ENCODE measurements at places on chromosomes 2 and 18.
A peak's percentile ranks its signal among the peaks of the same experiment; 100 is the strongest.

GRCh38 chr2:110812726-110813645 lies 80.6 kb downstream of the ACOXL start:
- DNase-seq = no peak

DNA sequence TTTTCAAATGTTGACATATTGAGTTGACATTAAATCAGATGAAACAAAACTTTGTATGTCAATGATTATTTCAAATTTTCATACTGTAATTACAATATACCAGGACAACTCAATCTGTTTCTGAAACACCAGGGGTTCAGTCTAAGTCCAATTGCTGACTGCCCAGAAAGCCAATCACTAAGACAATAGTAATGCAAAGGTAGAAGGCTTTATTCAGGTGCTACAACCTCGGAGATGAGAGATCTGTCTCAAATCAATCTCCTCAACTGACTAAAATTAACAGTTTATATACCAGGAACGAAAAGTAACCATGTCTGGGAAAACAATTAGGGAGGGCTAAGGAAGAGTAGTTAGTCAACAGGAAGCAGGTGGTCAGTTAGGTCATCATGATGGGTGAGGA lies 1400.4 kb downstream of the SUCLG1 start:
- no peak for DNase-seq

DNA sequence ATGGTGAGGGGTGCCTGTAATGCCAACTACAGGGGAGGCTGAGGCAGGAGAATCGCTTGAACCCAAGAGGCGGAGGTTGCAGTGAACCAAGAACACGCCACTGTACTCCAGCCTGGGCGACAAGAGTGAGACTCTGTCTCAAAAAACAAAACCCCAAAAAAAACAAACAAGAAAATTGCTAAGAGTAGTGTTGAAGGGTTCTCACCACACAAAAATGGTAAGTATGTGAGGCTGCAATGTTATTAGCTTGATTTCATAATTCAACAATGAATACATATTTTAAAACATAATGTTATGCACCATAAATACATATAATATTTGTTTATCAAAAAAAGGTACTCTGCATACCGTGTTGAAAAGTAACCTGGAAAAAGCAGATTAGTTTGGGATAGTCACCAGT lies 45.8 kb downstream of the PSMG2 start:
- DNase-seq = no peak

DNA sequence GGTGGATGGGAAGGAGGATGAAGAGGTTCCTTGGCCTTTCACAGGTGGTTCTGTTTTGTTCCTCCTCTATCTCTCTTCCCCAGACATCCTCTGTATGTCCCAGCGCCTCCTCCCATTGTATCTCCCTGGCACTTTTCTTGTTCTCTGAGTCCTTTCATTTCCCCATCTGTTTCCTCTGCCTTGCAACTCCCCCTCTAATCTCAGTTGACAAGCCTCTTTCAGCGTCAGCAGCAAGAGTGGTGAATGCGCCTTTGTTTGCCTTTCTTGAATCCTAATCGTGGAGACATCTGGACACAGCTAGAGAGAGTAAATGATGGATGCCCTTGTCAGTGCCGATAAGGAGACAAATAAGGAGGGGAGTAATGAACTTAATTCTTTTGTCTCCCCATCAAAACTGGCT lies 167.0 kb downstream of the NDUFA10 start:
- no peak for DNase-seq

GRCh38 chr2:72134997-72135800 lies 12.5 kb downstream of the CYP26B1 start:
- DNase-seq = no peak

GRCh38 chr2:183242937-183243336 lies 118.7 kb downstream of the NUP35 start:
- DNase-seq = no peak

DNA sequence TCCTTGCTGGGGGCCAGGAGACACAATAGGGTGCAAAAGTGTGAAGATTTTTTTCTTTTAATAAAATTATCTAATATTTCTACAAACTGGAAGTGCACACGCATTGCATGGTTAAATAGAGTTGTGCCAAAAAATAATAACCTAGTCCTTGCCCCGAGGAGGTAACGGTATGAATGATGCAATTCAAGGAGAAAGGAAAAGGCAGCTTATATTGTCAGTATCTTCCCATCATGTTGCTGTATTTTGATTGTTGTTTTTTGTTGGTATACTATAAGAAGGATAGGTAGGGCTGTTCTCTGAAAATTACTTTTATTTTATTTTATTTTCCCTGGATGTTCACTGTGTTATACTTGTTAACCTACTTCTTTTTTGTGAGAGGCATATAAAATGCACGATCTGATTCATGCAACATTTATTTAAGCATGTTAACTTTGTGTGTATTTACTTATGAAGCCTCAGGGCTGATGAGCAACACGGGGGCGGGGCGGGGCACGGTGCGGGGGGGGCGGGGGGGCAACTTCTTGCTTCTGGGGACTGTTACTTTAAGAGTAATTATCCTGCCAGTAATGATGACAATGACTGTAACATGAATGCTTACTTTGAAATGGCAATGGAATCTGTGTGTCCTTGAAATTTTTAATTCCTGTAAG lies 118.6 kb downstream of the AQP4 start:
- DNase-seq = no peak

DNA sequence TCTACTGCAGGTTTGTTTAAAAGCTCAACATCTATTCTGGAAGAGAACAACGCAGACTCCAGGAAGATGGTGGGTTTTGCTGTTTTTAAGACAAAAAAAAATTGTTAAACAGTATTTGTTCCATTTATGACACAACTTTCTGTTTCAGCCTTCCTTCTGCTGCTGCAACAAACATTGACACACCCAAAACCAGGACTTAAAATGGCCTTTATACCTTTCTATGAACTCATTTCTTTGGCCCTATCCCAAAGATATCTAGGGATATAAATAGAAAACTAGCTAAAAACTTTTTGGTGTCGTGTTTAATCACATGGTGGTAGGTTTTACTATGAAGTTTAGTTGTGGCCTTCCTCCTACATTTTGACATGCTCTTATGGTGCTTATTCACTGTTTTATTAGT lies 964 bp upstream of the GALNT3 start:
- DNase-seq = no peak

DNA sequence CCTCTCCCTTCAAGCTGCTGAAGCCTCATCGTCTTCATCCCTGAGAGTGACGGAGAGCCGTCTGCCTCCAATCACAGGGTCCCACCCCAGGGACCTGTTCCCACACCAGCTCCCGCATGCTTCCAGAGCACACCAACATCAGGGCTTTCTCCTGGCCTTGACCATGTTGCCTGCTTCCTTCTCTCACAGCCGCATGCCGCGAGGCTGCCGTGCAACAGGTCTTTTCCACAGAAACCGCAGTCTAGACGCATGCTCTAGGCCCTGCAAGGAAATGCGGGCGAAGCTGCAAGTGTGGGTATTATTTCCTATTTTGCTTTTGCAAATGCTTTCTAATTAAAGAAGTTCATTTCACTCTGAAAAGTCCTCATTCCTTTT lies 277.8 kb downstream of the EIPR1 start:
- no peak for DNase-seq

GRCh38 chr2:64219149-64219548 lies 74.9 kb upstream of the PELI1 start:
- no peak for DNase-seq

DNA sequence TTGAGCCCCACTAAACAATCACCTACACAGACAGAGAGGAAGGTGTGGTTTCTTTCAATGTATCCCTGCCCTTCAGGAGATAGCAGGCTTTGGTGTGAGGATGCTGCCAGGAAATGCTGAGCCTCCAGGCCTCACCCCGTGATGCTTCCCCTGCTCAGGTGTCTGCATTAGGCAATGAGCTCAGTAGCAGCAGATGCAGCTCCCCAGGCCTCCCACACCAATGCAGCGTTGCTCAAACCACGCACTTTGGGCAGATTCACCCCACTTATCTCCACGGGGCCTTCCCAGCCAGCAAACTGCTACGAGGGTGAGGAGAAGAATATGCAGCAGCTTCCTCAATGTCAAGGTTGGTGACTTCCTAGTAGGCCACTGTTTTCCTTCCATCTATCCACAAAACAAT lies 229.3 kb upstream of the PXDN start:
- DNase-seq = no peak

GRCh38 chr2:118443596-118443995 lies 355.3 kb downstream of the INSIG2 start:
- DNase-seq = no peak

DNA sequence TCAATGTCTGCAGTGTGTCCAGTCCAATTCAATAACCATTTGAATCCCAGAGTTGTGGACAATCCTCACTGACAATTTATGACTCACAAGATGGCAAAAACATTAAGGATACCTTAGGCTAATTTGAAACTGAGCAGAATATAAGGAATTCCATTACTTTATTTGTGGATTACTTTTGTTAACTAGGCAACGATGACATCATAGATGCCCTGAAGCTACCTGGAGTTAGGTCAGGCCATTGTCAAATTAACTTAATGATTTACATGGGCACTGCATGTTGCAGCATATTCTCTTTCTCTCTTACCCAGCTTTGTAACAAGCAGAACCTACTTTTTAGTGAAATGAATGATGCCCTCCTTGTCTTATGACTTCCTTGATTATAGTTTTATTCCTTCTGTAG lies 100.0 kb upstream of the CDCA7 start:
- DNase-seq = no peak

- no peak for DNase-seq
Measured at GRCh38 chr2:73451263-73451972, 65.8 kb downstream of the ALMS1 start.

DNA sequence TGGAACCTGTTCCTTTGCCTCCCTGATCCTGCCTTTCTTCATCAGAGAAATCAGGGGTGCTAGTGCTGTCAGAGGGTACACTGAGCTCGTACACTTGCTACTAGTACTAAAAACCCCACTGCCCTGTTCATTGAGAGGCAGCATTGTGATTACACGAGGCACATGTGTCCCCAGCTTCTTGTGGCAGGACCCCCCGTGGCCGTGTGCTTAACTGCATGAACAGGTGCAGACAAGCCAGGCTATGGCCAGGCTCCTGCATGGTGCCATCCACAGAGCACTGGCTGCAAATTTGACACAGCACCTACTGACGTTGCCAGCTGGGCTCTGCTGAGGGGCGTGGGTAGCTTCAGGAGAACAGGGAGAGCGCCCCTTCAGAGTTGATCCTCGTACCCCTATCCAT lies 248.4 kb downstream of the GLI2 start:
- DNase-seq = no peak

DNA sequence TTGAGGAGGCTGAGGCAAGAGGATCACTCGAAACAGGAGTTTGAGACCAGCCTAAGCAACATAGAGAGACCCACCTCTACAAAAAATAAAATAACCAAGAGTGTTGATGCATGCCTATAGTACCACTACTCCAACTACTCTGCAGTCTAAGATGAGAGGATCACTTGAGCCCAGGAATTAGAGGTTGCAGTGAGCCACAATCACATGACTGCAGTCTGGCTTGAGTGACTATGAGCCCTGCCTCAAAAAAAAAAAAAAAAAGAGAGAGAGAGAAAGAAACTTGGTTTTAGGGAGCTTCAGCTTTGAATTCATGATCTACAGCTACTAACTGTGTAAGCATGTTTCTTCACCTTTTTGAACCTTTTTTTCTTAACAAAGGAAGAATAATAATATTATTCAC lies 119.9 kb downstream of the HNMT start:
- DNase-seq = no peak

DNA sequence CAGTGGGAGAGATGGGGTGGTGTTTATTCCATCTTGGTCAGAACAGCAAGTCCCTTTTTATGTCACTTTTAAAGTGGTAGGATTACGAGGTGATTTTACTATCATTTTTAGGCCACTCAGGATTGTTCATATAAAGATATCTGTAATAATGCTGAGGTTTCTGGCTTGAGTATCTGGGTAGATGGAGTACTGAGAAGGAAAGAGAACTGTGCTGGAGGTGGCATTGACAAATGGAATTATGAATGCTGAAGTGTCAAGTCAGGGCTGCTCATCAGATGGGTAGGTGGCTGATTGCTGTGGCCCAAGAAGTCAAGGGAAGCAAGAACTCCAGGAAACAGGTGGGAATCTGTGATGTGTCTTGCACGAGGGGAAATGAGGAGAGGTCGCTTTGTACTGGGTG lies 85.3 kb upstream of the MGAT4A start:
- DNase-seq = no peak

DNA sequence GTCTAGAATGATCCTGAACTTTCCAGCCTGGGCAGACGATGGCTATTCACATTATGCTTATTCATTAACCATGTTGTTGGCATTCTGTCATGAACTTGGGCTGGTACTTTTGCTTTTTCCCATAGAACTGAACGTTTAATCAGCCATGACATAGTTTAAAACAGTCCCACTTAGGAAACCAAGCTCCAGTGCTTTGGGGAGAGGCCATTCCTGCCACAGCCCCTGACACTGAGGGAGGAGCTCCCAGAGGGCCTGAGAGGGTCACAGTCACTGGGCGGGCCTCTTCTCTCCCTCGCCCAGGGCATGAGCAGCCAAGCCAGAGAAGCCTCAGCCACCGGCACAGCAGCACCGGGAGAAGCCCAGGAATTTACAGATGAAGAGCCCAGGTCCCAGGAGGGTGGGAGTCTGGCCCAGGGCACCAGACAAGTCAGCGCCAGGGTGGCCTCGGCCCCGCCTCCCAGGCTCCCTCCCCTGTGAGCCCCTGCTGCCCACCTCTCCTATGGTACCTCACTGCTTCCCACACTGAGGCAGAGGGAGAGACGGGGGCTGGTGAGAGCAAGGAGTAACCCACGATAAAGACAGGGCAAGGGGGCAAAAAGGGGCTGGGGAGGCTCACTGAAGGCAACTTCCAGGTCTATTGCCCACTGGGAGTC lies 33.6 kb downstream of the MAL start:
- DNase-seq = no peak

GRCh38 chr2:164504253-164504652 lies 117.0 kb downstream of the GRB14 start:
- no peak for DNase-seq

- no peak for DNase-seq
Measured at GRCh38 chr18:36406805-36407204, 109.3 kb downstream of the FHOD3 start.

GRCh38 chr2:44168681-44169154 lies at the start of gene PPM1B:
TSS of gene PPM1B (plus strand) at chr2:44168875. CDS start at chr2:44201200, 32,325 bp downstream.
- peak; percentile 100 for DNase-seq

DNA sequence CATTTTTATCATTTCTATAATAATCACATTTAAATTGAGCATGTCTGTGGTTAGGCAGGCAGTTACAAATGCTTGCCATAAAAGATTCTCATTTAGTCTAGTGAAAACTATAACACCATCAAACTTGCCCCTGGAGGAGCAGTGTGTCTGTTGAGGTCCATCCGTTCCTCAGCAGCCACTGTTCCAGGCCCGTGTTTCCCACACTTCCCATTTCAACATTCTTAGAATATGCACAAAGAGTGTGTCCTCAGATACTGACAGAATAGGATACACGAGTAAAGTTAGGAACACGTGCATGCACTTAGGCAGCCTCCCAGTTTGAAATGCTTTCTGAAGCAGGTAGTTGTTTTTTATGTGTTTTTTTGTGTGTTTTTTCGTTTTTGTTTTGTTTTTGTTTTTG lies 39.9 kb downstream of the NCK2 start:
- no peak for DNase-seq

- no peak for DNase-seq
Measured at GRCh38 chr18:27616324-27616723, 431.2 kb upstream of the CHST9 start.
